ENCODE measurements at places on chromosomes 7 and 10.
A peak's percentile ranks its signal among the peaks of the same experiment; 100 is the strongest.

- no peak for ATAC-seq
Measured at GRCh38 chr10:34762156-34762555, 52.9 kb downstream of the PARD3 start.

DNA sequence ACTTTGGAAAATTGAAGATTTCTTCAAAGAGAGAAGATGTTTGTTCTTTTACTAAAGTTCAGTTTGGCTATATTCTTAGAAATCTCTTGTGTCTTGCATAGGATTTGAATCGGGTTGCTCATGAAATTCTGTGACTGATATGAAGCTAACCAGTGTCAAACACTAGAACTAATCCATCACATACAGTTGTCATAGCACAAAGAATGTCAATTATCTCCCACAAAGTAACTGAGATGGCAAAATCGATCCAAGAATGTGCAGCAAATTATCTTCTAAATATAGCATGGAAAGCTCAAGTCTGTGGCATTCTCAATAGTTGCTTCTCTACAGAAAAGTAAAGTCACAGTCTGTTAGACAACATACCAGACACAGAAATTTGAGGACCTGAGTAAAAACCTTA, 768.1 kb upstream of the LRRN3 start:
- ATAC-seq: no peak

DNA sequence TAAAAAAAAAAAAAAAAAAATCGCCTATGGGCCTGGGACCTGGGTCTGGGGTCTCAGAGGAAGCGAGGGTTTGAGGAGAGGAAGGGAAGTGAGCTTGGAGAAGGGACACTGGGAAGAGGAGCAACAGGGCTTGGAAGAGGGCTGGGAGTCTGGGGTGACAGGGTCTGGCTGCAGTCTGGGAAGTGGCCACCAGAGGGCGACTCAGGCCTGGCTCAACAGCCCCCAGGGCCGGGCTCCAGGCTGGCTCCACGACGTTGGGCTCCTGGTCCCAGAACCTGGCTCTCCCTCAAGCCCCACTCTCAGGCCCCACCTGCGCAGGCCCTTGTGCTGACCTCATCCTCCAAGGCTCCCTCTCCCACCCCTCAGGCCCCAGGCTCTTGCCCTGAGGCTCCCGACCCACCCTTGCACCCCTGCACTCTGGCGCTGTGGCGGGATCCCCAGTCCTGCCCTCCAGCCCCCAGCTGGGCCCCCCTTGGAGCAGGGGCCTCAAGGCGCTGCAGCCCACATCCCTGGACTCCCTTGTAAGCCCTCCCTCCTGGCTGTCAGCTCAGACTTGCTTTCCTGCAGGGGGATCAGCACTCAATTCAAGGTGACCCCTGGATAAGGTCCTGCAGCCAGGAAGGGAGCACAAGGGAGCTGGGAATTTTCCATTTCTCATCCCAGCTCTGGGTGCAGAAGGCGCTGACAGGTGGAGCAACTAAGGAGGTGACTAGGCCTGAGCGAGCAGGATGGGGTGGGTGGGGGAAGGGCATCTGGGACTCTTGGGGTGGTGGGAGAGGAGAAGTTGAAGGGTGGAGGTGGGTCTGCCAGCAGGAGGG, 5.4 kb upstream of the SPACDR start:
- peak; percentile 81 for ATAC-seq

DNA sequence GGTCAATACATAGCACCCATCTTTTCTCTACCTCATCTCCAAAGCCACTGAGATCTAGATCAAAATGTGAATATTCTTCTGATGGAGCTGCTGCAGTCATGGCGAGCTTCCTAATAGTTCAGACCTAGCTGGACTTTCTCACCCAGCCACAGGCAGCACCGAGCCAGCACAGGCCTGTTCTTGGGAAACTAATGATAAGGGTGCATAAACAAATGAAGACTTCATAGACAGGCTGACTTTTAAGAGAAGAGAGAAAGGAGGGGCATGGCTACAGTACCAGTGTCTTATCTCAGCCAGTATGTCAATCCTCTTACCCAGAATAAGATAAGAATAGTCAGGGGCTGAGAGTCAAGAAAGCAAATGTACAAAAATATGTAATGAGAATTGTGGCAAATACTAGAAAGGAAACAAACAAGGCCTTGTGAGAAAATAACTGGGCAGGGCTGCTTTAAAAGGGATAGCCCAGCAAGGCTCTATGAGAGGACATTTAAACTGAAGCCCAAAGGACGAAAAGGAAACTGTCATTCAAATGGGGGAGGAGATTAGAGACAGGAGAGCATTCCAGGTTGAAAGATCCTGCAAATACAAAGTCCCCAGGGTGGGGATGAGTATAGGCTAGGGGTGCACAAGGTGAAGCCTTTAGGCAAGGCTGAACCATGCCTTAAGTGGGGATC, 21.8 kb upstream of the CDK14 start:
- no peak for ATAC-seq

- no peak for ATAC-seq
Measured at GRCh38 chr10:90775351-90776028, 82.3 kb downstream of the HTR7 start.

DNA sequence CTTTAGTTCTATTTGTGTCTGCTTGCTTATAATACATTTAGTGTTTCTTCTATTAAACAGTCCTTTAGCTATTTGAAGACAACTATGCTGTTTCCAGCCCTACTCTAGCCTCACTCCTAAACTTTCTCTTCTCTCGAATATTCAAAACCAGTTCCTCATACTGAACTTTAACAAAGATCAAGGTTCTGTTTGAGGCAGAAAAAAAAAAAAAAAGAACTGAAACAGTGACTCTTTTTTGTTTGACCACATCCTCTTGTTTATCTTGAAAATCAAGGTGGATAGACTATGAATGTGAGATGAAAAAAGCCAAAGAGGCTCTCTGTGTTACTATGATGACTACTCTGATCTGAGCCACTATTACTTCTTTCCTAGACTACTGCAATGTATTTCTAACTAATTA, 154.3 kb downstream of the ZNF365 start:
- peak; percentile 99 for ATAC-seq

DNA sequence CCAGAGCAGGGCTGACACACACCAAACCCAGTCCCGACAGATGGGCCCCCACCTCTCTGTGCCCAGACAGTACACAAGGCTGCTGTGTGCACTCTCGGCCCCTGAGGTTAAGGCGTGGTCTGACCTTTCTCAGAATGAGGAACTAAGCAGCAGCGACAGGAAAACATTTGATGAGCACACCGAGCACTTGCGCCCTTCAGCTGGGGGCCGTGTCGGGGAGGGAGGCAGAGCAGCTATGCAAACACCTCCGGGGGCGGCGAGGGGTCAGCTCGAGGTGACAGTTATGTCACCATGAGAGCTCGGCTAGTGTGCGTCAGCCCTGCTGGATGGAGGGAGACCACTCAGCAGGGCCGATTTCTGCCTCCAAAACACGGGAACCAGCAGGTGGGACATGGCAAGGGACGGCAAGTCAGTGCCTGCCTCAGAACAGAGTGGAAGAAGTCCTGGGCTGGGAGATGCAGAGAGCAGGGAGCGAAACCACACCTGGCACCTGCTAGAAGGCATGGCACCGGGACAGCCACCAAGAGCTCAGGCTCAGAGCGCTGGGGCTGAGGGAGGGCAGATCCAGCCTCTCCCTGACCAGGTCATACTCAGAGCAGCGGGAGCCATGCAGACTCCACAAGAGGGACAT, 57.4 kb downstream of the CHST15 start:
- ATAC-seq: peak; percentile 61

GRCh38 chr10:17474595-17475323, 20.4 kb upstream of the ST8SIA6 start:
- ATAC-seq: no peak

GRCh38 chr7:101816595-101817470, 593 bp upstream of the CUX1 start:
- ATAC-seq: no peak

DNA sequence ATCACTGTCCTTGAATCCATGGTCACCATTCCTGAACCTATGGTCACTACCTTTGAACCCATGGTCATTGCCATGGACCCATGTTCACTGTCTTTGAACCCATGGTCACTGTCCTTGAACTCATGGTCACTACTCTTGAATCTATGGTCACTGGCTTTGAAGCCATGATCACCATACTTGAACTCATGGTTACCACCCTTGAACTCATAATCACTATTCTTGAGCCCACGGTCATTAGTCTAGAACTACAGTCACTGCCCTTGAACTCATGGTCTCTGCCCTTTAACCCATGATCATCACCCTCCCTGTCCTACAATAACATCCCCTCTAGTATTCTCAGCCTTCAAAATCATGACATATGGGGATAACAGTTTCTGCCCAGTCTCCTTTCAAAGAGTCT, 270.5 kb downstream of the CXCL12 start:
- ATAC-seq: no peak

GRCh38 chr7:82335001-82335400, 108.6 kb downstream of the CACNA2D1 start:
- no peak for ATAC-seq

- no peak for ATAC-seq
Measured at GRCh38 chr7:124751027-124751426, 14.6 kb downstream of the GPR37 start.

DNA sequence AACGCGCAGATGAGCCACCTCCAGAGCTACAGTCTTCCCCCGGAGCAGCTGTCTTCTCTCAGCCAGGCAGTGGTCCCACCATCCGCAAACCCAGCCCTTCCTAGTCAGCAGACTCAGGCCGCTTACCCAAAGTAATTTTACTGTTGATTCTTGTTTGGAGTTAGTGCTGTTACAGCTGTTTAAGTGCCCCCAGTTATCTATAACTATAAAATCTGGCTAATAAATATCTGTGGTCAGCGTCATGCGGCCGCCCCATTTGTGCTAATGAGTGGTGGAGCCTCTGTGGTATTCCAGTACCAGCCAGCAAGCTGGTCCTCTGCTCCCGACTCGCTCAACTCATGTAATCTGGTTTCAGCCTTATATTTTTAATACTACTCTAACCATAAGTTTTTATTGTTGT, 43.2 kb upstream of the TMEM236 start:
- ATAC-seq: no peak

GRCh38 chr10:35217455-35217854, 90.8 kb downstream of the CREM start:
- no peak for ATAC-seq

DNA sequence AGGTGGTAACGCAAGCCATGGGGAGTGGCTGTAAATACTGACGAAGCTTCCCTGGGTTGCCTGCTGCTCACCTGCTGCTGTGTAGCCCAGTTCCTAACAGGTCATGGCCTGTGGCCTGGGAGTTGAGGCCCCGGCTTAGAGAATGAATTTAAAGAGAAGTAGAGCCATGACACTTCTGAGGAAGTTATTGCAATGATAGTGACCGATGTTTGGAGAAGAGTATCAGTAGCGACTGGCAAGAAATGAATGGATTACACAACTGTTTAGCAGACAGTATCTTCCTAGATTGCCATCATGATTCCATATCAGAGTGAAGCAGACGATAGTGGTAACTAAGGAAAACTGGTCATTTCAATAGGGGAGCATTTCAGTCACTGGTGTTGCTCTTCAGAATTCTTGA, 249.6 kb downstream of the PLXDC2 start:
- no peak for ATAC-seq

- ATAC-seq: no peak
Measured at GRCh38 chr10:4070184-4070583, 285.2 kb upstream of the KLF6 start.

GRCh38 chr10:42866115-42866995, 83.8 kb downstream of the BMS1 start:
- no peak for ATAC-seq

DNA sequence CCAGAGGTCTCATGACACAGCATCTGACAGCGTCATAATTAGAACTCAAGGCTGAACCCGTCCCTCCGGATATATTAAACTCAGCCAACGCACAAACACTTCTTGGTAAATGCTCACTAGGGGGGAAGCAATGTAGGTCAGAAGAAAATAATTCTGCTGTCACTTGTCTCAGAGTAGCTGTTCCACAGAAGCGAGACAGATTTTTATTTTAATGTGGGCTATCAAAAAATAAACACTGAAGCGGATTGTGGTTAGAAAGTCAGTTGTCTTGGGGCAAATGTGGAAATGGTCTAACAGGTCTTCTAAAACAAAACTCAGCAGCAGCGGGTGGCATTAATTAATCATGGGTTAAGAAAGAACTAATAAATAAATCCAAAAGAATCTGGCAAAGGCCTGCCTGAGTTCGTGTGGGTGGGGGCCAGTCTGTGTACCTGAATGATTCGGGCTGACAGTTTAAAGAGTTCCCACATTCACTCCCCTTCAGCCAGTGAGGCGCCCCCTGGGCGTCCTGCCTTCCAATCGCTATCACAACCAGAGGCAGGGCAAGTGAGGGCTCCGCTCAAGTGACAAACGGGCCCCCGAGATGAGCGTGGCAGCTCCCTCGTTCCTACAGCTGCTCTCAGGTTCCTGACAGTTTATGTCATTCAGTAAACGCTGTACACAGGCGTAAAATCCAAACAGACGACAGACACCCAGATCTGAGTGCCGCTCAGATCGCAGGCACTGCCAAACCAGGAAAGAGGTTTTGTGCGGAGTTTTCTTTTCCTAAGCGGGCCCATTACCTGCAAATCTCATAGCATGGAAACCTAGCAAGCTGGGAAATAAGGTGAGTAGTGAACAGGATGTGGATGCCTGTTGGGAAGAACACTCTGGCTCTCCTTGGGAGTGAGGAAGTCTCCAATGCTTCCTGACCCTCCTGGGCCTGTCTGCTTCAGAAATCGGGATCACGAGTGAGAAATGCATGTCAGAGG, 52.9 kb downstream of the NRAP start:
- no peak for ATAC-seq

DNA sequence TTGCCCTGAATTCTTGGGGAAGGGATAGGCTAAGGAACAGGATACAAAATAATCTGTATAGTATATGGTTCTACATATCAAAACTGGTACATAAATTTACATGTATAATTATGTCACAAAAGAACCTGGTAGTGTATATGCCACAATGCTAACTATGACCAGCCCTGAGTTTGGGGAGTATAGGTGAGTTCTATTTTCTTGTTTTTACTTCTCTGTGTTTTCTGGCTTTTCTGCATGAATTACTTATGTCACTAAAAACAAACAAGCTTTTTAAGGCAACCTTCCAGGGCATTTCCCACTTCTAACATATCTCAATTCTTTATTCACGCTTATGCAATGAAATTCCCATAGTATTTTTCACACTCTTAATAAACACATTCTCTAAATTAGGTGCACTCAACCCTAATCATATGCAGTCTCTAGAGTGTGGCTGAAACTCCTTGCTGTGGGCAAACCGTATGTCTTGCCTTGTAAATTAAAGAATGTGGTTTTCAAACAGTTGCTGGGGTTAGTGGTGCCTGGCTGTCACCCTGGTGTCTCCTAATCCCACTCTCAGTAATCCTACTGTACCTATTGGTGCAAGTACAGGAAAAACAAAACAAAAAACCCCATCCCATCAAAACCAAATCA, 14.0 kb upstream of the INSIG1 start:
- peak; percentile 55 for ATAC-seq

GRCh38 chr10:26090762-26091161, 125.8 kb upstream of the GAD2 start:
- no peak for ATAC-seq

DNA sequence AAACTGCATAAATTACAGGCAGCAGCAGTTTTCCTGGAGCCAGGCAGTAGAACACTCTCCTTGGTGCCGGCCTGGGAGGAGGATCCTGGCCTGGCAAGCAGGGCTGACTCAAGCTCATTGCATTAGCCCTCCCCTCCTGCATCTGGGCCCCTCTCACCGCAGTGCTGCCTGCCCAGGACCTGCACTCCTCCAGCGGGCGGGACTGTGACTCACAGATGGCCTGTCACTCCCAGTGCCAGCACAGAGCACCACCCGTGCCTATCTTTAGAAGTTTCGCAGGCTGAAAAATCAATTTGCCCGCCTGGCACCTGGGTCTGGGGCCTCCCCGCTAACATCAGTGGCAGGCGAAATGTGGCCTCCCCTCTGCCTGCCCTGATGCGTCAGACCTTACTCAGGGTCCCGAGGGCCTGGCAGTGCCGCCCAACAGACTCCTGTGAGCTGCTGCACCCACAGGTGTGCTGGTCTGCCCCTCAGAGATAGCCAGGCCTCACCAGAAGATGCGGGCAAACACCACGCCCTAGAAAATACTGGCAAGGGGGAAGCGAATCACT, 123.8 kb downstream of the KCNMA1 start:
- no peak for ATAC-seq

Measured in activated CD4-positive, CD25-positive, alpha-beta regulatory T cell treated with anti-CD3 and anti-CD28 coated beads, Interleukin-2, amount 50 U/mL, for 24 hours (primary cell).